ENCODE measurements at places on chromosomes 4 and X.

- peak; percentile 5 for DNase-seq
Observed at GRCh38 chrX:105191878-105192277, 28.6 kb downstream of the TEX13A start.

- no peak for DNase-seq
Observed at GRCh38 chrX:9486786-9487387, 22.0 kb downstream of the TBL1X start.

GRCh38 chr4:87461281-87461700, 38.9 kb downstream of the NUDT9 start:
- DNase-seq, result no peak

DNA sequence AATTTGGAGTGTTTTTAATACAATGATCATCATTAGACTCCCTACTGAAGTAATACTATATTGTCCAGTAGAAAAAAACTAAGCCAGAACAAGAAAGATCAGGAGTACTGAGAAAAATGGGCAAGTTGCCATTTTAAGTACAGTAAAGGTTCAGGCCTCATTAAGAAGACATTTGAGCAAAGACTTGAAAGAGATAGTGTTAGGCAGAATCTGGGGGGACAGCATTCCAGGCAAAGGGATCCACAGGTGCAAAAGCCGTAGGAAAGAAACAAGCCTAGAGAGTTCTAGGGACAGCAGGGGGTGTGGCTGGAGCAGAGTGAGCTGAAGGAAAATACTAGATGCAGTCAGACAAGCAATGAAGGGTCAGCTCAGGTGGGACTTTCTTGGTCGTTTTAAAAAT, 58.1 kb upstream of the INTU start:
- no peak for DNase-seq

- no peak for DNase-seq
Observed at GRCh38 chrX:125765347-125765746, 400.7 kb downstream of the DCAF12L2 start.

DNA sequence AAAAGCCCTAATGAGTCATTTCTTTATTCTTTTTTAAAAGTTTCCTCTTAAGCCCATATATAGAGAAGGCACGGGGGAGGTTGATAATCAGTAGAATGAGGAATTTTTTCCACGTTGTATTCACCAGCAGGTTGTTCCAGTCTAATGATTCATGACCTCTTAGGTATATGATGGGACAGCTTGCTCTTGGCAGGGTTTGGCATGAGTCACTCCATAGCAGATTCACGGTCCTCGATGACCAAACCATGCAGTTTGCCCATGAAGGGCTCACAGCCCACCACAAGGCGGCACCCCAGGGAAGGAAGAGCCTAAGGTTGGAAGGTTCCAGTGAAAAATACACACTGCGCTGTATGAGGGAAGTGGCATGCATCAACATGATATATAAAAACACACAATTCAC, 623.8 kb upstream of the DIPK2B start:
- peak; percentile 11 for DNase-seq

DNA sequence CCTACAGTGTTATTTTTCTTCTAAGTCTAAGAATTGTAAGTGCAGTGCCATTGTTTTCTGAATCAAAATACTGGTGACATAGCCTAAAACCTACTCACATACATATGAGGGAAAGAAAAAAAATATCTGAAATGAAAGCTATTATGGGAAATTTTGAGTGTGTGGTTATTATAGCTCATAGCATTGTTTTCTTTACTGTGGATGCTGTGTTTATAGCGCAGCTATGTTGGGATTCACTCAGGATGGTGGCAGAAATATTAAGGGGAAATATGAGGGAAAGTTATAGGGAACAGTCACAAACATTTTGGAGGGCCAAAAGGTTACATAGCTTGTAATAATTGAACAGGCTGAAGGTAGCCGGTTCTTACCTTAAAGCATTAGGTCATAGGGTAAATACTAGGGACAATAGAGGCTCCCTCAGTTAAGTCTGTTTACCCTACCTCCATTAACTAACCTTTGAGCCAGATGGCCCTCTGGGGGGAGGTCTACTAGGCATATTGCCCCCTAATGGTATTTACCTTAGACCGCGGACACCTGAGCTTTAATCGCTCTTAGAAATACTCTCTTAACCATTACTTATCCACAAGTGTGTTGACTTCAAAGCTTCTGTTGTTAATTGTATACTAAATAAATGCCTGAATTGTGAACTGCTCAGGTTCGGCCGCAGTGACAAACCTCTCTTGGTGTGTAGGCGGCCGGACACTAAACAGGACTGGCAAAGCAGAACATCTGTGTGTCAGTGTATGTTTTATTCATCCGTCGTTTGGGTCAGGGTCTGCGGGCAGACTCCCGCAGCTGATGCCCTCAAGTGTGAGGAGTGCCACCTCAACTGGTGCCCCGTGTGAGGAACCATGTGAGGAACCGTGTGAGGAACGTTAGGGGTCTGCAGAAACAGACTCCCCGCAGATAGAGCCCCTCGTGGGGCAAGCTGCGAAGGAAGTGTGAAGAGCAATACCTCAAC, 21.3 kb upstream of the SULT1B1 start:
- DNase-seq, result no peak

GRCh38 chr4:152810715-152811287, 31.0 kb downstream of the ARFIP1 start:
- no peak for DNase-seq

- no peak for DNase-seq
Observed at GRCh38 chr4:26217961-26218676, 102.7 kb upstream of the RBPJ start.

DNA sequence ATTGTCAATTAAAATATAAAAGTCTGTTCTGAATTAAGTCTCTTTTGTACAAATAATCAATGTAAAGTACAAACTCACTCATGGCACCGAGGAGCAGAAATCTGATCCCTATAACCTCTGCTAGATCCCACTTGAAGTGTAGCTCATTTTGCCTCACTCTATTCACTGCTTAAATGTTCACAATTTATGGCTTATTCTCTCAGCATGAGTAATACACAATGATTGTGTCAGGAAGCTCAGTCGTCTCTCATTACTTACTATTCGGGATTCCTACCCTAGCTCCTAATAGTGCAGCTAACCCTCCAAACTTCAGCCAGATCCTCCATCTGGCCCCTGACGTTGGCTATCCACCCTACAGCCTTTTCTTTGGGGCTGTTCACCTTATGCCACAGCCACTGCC, 4.7 kb upstream of the AMMECR1 start:
- no peak for DNase-seq

- no peak for DNase-seq
Observed at GRCh38 chrX:29471829-29472228, 743.5 kb upstream of the MAGEB2 start.

DNA sequence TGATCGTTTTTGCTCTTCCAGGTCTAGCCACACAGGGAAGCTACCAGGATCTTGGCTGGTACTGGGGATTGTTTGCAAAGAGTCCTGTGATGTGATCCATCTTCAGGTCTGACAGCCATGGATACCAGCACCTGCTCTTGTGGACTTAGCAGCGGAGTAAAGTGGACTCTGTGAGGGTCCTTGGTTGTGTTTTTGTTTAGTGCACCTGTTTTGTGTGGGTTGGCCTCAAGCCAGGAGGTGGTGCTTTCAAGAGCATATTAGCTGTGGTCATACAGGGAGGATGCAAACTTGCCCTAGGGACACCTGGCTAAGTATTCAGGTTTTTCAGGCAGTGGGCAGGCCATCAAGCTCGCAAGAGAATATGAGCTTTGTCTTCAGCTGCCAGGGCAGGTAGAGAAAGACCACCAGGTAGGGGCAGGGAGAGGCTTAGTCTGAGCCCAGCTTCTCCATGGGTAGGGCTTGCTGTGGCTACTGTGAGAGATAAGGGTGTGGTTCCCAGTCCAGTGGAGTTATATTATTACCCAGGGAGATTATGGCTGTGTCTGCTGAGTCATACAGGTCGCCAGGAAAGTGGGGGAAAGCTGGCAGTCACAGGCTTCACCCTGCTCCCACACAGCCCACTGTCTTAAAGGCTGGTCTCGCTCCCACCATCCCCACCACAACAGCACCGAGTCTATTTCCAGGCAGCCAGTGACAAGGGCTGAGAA, 293.7 kb downstream of the PCDH18 start:
- DNase-seq, result peak; percentile 2

- no peak for DNase-seq
Observed at GRCh38 chr4:153485359-153485758, 19.2 kb downstream of the TMEM131L start.

DNA sequence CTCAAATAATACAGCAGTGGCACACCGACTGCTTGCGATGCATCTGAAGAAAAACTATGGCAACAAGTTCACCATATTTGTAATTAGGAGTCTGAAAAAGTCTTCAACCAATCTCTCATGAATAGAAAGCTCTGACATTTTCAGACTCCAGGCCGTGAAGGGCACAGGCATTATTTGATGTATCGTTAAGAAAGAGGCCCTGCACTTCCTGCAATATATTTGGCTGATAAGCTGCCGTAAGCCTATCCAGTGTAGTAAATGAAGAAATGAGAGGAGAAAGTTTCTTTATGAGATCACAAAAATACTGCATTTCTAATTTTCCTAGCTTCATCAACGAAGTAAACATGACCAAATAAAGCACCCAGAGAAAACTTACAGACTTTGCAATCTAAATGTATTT, 613.8 kb upstream of the TECRL start:
- no peak for DNase-seq

GRCh38 chr4:169573889-169574288, 38.5 kb downstream of the NEK1 start:
- no peak for DNase-seq

DNA sequence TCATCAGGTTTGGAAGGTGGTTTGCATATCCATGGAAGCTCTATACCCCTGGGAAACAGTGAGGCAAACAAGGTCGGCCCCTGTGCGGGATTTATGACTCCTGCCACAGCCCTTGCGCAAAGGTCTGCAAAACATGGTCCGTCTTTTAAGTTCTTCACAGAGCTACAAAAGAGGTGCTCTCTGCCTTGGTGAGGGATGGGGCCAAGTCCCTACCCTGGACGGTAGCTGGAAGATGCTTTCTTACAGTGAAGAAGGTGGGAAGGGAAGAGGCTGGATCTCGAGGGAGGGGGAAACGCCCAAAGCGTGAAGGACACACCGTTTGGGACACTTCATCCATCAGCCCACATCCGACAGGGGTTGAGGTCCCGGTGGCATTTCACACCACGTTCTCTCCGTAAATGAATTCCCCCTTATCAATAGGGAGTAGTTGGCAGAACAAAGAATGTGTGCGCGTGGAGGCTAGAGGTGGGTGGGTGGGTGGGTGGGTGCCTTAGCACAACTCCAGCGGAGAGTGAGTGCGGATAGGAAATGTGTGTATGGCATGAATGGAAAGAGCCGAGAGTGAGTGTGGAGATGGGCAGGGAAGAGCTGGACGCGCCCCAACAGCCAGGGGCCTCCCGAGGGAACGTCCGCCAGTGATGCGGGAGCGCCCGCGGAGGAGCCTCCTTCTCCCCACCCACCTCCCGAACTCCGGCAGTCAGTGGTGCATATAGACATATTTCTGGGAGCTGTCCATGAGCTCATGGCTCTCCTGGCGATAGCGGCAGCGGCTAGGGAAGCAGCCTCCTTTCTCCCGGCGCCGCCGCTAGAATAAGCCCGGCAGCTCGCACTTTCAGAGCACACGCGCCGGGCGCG, 68.3 kb downstream of the LARP7 start:
- DNase-seq, result no peak

- DNase-seq, result no peak
Observed at GRCh38 chr4:34293459-34293858, 1950.9 kb downstream of the ARAP2 start.

DNA sequence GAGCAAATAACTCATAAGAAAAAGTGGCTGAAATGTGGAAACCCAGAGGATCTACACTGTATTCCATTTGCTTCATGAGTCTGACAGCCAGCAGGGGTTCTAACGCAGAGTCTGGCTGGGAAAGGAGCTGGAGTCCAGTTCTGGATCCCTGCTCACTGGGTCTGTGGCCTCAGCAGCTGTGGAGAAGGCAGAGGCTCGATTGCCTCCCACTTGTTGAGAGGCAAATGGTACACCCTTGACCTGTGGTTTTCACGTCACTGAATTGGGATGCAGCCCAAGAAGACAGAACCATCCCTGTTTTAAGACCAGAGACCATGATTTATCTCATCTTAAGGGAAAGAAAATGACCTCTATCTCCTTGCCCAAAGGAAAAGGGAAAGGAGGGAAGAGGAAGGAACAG, 147.0 kb upstream of the NOCT start:
- DNase-seq, result no peak

- no peak for DNase-seq
Observed at GRCh38 chr4:113057891-113058290, 8.4 kb downstream of the ANK2 start.

GRCh38 chrX:13420545-13421183, 100.8 kb upstream of the ATXN3L start:
- DNase-seq, result no peak

GRCh38 chr4:118012142-118012541, 22.1 kb upstream of the NDST3 start:
- no peak for DNase-seq

DNA sequence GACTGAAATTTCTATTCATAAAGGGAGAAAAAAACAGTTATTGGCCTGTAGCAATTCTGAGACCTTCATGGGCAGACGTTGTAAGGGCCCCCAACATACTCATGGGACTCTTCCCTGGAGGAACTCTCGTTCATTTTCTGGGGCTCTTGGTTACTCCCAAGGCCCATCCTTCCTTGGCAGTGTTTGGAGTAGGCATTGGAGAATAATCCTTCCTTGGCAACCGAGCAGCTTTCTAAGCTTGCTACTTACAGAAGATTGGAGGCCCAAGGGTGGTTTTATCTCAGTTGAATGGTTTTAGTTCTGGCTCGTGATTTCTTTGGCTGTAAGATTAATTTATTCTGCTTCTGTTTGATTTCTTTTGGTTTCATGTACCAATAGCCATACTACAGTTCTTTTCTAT, 50.4 kb downstream of the ALG13 start:
- no peak for DNase-seq

DNA sequence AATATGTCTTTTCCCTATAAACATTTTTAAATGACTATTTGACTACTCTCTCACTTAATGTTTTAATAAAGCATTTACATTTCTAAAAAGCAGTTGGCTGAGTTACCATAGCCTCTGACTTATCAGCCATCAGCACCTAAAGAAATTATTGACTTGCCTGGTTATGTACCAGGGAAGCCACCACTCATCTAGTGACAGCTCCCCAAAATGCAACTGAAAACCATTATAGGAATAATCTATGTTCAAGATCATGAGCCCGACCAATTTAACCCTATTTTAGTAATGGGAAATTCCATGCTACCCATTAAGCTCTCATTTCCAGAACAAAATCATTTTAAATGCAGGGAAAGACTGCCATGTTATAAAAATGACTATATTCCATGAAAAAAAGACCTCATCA, 34.4 kb downstream of the HDX start:
- DNase-seq, result no peak

DNA sequence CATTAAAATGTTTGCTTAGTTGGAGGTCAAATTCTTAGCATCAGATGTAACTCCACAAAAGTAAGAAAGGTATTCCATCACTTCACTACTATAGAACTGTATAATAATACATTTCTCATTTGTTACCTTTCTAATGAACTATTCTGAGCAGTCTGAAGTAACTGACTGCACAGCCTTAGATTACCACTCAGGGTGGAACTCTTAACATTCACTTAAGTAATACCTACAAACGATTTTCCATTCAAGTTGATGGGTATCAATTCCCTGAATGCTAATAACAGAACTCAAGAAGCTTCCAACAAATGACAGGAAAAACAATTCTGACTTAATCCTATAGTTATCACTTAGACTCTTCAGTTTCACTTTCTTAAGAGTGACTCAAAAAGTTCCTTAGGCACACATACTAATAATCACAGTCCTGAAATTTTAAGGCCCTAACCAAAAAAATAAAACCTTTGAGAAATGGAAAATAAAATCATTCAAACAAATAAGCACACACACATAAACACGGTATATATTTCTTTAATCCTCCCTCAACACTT, 20.9 kb downstream of the HNRNPD start:
- DNase-seq, result no peak

GRCh38 chrX:20442597-20442996, 175.9 kb upstream of the RPS6KA3 start:
- peak; percentile 74 for DNase-seq
